ENCODE measurements at places on chromosomes 12 and 14. TPM values are rescaled to one million over a fixed set of nuclear protein-coding genes. Genes with fewer than 3 reads are reported as not detected.

DNA sequence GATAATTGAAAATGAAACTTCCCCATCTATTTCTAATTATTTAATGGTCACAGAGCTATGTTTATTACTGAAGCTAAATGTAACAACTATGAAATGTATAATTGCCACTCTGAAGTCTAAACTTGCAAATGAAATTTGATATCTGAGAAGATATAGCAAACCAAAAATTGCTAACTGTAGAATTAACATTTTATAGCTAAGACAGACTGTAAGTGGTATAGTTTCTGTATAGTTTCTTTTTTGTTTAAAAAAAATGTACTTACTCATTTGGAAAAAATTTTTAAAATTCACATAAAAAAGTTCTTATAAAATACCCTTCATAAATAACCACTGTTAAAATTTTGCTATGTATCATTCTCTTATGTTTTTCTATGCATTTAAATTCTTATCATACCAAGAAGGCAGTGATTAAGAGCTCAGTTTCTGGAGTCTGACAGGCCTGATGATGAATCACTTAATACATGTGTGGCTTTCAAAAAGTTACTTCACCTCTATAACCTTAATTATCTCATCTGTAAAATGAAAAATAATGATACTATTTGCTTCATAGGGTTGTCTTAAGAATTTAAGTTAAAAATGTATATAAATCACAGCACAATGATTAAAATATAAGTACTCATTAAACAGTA, 214.7 kb upstream of the GARIN2 start:
- no peak for DNase-seq
- H3K4me3 ChIP-seq: no peak overlapping the region
- no peaks in the 10 kb centered on the region for H3K4me1 ChIP-seq
- H3K27me3 ChIP-seq: no peaks in the 10 kb centered on the region
- H3K27ac ChIP-seq: no peak overlapping the region
- no peaks in the 10 kb centered on the region for H3K36me3 ChIP-seq

The SYCP3 gene
- polyA plus RNA-seq: 0.03 TPM

DNA sequence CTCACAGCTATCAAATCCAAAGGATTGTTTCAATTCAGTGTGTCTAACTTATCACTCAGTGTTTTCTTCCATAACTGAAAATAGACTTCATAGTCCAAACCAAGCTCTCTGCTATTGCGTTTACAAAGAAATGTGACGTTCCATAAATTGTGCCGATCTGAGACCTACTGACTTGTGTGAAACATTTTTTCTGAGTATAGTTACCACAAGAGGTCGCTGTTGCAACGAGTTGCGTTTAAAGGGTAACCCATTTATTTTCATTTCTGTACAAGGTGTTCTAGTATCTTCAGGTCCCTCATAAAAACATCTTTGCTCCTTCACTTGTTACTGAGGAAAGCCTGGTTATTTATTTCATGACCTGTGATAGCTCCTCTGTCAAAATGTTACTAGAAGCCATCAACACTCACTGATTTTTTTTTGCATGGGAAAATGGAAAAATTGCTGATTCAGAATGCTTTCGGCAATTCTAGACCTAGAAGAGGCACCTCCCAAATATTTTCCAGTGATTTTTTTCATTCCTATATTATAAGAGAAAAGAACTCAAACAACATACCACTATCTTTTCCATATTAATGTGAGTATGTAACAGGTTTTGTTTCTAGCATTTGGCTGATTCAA, 60.9 kb upstream of the OR4E1 start:
- H3K36me3 ChIP-seq: no peaks in the 10 kb centered on the region
- DNase-seq: peak; percentile 19
- peak overlapping the region; percentile 61 for H3K4me3 ChIP-seq
- peaks cover 14% of the 10 kb centered on the region for H3K27me3 ChIP-seq

GRCh38 chr14:51443195-51444018, 203.4 kb downstream of the TMX1 start:
- peaks cover 2% of the 10 kb centered on the region for H3K27me3 ChIP-seq
- no peak overlapping the region for H3K27ac ChIP-seq
- no peak overlapping the region for H3K4me3 ChIP-seq
- DNase-seq: no peak

The KRT78 gene
- not detected for polyA plus RNA-seq

DNA sequence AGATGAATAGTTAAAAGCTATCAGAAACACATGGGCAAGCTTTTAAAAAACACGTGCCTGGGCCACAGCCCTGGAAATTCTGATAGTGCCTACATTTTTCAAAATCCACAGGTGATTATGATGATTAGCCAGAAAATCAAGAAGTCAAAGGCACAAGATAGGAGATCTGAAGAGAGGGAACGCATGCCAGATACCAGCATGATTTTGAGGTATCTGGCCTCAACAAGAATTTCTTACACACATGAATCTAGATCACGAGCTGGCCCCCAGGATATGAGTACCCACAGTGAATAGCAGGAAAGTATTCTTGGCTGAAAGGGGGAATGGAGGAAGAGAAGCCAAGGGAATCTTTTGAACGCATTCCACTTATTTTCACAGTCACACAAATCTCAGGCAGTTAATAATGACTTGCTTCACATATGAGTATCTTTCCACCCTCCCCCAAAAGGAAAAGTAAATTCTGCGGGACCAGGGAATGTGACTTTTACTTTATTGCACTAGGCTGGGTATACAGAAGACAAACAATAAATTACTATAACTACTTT, 438.2 kb downstream of the BCAT1 start:
- DNase-seq: no peak
- no peak overlapping the region for H3K4me3 ChIP-seq
- no peaks in the 10 kb centered on the region for H3K36me3 ChIP-seq
- H3K27ac ChIP-seq: no peak overlapping the region
- no peaks in the 10 kb centered on the region for H3K4me1 ChIP-seq
